ENCODE measurements at places on chromosomes 7 and 10.

GRCh38 chr10:76301211-76301610 is 869.8 kb downstream of the LRMDA start:
- DNase-seq: no peak

- no peak for DNase-seq
Observed at GRCh38 chr7:137371616-137372015, 28.1 kb upstream of the PTN start.

- no peak for DNase-seq
Observed at GRCh38 chr7:136530831-136531230, 337.6 kb upstream of the CHRM2 start.

GRCh38 chr10:20883552-20883951 is 13.6 kb downstream of the NEBL start:
- DNase-seq: no peak

GRCh38 chr10:31064348-31064747 is 32.7 kb upstream of the ZNF438 start:
- DNase-seq: no peak

DNA sequence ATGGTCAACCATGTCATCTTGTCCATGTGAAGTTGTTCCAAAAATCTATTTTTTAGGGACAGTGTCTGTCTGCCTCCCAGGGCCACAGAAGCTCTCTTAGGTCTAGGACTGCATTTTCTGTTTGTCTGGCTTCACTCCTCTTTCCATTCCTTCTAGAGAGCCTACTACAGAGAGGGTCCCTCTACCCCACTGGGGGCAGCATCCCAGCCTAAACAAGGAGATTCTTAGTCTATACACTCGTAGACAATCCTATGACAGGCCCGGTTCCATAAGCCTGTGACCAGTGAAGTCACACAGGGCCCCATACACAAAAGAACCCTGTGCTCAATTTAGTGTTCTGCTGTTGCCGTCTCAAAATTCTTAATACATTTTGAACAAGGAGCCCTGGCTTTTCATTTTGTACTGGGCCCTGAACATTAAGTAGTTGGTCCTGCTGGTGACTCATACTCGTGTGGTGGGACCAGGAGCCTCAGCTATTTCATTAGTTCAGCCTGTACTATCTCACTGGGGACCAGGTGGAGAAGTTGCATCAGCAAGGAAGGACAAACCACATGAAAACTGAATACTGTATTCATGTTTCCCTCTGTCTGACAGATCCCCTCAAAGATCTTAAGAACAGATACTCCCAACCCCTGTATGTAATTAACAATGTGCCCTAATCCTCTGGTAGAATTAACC is 23.5 kb upstream of the FAM180A start:
- DNase-seq: no peak

GRCh38 chr7:77235276-77235675 is 35.7 kb upstream of the FGL2 start:
- no peak for DNase-seq

- peak; percentile 22 for DNase-seq
Observed at GRCh38 chr10:133359554-133359971, 1.7 kb upstream of the FUOM start.

GRCh38 chr7:41328131-41328530 is 374.8 kb downstream of the INHBA start:
- DNase-seq: no peak

DNA sequence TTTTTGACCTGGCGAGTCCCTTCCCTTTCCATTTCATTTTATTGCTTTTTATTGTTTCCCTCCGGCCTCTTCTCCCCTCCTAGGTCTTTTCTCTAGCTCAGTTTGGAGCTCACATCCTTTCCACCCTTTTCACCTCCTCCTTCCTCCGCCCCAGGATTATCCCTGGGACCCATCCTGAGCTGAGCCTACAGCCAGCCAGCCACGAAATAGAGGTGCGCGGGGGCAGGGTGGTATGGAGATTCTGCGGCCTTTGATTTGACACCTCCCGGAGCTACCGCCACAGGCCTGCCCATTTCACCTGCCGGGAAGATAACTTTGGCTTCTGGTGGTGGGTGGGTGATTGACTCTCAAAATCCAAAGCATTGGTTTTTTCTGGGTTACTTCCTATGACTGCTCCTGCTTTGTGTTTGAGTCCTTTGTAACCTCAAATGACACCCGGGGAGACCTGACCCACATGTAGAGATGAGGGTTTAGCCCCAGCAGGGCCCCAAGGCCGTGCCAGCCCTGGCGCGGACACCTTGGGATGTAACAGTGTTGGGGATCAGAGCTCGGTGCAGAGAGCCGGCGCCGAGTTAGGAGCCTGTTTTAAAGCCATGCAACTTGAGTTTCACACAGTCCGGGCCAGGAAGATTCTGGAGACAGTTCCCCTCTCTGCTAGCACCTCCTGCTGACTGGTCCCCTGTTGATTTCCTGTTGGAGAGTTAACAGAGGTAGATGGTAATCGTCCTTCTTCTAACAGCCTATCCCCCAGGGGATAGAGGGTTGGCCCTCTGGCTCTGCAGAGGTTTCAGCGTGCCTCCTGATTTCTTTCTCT is 1.5 kb downstream of the DUSP5 start:
- no peak for DNase-seq

DNA sequence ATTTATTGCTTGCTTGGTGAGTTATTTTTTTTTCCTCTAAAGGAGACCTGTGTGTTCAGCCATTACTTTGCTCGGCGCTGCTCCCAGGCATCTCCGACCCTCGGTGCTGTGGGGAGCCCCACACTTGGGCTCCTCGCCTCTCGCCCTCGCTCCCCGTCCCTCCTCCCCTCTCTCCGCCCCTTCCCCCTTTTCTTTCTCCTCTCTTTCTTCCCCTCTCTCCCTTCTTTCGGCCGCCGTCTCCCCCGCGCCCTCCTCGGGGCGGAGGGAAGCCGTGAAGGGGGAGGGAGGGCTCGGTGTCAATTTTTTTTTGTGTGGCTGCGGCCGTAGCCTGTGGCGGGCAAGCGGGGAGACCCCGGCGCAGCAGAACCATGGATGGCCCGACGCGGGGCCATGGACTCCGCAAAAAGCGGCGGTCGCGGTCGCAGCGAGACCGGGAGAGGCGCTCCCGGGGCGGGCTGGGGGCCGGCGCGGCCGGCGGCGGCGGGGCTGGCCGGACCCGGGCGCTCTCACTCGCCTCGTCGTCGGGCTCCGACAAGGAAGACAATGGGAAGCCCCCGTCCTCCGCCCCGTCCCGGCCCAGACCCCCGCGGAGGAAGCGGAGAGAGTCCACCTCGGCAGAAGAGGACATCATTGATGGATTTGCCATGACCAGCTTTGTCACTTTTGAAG is 1.1 kb downstream of the AUTS2 start:
- no peak for DNase-seq

DNA sequence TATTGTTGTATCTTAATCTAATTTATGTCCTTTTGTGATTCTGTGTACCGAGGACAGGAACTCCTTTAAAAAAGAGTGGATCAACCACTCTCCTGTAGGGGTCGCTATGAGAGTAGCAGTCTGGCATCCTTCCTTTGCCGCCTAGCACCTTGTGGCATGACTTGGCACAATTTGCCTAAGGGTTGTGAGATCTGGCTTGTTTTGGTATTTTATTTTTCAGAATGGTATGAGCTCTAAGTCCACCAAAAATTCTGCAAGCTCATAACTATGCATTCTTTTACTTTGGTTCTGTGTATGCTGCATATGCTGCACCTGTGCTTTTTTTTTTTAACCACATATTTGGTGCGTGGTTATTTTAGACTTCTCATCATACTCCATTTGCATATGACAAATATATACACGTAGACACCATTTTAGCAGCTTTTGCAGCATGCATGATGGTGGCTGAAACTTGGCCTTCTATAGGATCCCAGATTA is 112.8 kb downstream of the CDK14 start:
- no peak for DNase-seq

- no peak for DNase-seq
Observed at GRCh38 chr7:106659166-106659962, 1.6 kb downstream of the CCDC71L start.

DNA sequence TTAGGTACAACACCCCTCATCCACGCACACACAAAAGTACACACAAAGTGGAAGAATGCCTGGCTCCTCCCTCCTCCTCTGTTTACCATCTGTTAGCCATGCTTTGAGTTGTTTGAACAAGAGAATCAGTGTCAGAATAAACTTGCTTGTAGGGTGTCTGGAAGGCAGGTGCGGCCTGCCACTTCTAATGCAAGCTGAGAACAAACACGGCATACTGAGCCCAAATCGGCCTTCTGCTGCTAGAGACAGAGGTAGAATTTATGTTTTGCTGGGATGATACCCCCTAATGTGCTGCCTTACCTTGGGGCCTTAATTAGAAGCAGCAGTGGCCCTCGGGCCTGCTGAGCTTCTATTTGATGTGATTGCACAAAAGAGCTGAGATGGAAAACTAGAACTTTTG is 24.9 kb upstream of the FAM180A start:
- DNase-seq: no peak

- DNase-seq: no peak
Observed at GRCh38 chr10:112389271-112389822, 15.4 kb downstream of the ACSL5 start.

DNA sequence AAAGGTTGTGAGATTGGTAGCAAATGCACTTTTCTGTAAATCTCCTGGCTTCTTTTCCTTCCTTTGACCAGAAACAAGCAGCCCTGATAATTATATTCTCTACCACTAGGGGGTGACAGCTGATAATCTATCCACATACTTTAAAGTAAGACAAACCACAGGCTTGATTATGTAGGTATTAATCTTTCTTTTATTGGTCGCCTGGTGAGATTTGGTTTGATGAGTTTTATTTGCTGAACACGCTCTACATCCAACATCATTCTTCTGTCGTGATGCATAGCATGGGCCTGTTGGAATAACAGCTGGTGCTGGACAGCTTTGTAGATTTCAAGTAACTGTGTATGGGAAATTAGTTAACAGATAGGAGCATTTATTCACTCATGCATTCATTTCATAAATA is 63.5 kb downstream of the ZNF365 start:
- no peak for DNase-seq

- no peak for DNase-seq
Observed at GRCh38 chr7:118250860-118251494, 26.5 kb downstream of the ANKRD7 start.

- DNase-seq: no peak
Observed at GRCh38 chr7:5691606-5692005, 89.9 kb downstream of the RNF216 start.

GRCh38 chr10:97318772-97319651 is at the start of gene FRAT1:
Gene FRAT1, plus strand, starts transcription at chr10:97319271. Its CDS starts 183 bp downstream, at chr10:97319454.
- peak; percentile 88 for DNase-seq

DNA sequence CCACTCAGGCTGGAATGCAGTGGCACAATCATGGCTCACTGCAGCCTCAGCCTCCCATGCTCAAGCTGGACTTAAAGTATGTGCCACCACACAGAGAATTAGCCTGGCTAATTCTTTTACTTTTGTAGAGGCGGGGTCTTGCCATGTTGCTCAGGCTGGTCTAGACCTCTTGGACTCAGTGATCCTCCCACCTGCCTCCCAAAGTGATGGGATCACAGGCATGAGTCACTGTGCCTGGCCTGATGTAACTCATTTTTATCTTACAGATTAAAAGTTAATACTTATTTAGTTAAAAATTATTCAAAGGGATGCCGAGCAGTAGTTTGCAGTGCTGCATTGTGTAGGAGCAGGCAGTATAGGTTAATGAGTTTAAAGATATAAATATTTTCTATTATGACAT is 12.6 kb upstream of the PLXDC2 start:
- no peak for DNase-seq

DNA sequence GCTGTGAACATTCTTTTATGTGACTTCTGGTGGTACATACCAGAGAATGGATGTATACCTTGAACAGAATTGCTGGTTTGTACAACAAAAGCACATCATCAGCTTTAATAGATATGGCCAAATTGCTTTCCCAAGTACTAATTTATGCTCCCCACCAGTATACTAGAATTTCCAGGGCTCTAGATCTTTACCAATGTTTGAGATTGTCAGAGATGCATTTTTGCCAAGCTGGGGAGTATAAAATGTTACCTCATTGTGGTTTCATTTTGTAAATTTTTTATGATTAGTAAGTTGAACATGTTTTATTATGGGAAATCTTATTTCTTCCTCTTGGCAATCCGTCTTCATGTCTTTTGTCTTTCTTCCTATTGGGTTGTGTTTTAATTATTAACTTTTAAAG is 179.9 kb upstream of the TMEM106B start:
- DNase-seq: no peak

DNA sequence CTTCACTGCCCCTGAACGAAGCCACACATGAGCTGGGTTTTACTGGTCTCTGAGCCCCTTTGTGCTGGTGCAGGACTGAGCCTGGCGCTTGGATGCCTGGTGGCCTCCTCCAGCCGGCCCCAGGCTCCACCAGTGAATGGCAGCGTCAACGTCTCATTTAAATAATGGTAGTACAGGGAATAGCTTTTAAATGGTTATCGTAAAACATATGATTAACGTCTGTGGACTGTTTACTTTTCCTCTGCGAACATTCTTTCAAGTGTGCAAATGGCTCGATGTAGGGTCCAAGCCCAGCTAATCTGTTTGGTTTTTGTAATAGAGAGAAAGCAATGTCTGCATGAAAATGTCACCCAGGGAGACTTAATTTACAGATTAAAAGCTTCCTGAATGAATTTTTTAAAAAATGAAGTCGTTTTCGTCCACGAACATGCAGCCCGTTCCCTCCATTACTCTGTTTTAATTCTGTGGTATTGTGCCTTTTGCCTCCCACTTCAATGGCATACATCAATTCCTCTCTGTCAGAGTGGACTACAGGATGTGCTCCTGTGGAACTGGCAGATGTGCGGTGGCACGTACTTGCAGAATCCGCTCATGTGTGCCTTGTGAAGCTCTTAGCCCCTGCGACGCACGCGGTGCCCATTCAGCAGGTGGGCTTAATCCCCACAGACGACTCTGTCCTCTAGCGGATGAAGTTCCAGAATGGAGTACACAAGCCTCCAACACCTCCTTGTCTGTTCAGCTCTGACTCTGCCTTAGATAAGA is 192.7 kb downstream of the TCF7L2 start:
- no peak for DNase-seq
